DND-41 (cell line): ENCODE measurements at places on chromosomes 5 and 9.

DNA sequence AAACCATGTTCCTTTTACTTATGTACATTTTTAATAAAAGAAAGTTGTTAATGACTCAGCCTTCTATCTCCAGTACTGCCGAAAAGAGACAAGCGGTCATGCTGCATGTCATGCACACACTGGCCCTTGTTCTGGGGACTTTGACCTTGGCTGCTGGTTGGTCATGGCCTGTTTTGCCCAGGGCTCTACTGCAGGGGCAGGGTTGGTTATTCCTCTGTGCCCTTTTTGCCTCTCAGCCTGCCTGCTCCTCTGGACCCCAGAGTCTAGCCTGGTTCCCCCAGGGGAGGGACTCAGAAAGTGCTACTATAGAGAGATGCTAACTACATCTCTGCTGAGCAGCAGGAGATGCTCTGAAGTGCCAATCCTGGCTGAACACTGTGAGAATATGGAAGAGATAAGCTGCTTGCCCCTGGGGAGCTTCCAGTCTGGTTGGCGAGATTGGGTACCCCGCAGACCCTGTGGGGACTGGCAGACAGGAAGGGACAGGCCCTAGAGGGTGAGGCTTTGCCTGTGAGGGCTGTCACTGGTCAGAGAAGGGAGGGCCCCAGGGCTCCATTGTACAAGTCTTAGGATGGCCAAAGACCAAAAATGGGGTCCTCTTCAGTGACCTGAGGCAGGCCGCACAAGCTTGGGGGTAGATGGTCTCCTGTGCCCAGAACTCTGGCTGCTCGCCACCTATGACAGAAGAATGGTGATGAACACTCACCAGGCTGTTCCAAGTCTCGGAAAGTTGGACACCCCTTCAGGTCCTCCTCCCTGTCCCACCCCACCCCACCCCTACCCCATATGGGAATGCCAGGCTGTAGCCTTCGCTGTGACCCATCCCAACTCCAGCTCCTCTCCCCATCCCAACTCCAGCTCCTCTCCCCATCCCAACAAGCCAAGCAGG, 14.3 kb downstream of the IRF1 start:
- no peak for DNase-seq

- no peak for DNase-seq
Measured at GRCh38 chr5:139132515-139132914, 65.7 kb downstream of the SIL1 start.

GRCh38 chr5:169302491-169303118, 1.7 kb upstream of the SLIT3 start:
- peak; percentile 63 for DNase-seq

DNA sequence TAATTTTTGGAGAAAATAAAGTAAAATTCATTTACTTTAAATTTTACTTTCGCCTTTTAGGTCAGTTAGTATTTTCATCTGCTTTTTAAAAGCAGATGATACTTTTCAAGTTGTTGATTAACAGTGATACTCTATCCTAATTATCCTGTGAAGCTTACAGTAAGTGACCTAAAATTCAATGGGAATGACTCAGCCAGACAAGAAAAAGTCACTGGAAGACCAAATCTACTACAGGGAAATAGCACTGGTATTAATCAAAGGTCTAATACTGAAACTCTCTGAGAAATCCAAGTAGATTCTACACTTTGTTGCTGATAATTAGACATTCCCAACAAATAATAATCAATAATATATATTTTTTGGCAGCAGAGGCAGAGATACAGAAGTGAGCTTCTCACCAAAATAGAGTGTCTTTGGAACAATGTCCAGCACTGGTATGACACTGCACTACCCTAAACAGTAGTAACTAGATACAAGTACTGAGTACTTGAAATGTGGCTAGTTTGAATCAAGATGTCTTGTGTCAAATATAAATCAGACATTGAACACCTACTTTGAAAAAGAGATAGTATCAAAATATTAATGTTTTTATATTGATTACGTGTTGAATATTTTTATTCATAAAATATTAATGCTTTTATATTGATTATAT, 22.8 kb upstream of the ELL2 start:
- DNase-seq, result no peak

GRCh38 chr9:100083448-100084127, 15.2 kb downstream of the ERP44 start:
- DNase-seq, result no peak

DNA sequence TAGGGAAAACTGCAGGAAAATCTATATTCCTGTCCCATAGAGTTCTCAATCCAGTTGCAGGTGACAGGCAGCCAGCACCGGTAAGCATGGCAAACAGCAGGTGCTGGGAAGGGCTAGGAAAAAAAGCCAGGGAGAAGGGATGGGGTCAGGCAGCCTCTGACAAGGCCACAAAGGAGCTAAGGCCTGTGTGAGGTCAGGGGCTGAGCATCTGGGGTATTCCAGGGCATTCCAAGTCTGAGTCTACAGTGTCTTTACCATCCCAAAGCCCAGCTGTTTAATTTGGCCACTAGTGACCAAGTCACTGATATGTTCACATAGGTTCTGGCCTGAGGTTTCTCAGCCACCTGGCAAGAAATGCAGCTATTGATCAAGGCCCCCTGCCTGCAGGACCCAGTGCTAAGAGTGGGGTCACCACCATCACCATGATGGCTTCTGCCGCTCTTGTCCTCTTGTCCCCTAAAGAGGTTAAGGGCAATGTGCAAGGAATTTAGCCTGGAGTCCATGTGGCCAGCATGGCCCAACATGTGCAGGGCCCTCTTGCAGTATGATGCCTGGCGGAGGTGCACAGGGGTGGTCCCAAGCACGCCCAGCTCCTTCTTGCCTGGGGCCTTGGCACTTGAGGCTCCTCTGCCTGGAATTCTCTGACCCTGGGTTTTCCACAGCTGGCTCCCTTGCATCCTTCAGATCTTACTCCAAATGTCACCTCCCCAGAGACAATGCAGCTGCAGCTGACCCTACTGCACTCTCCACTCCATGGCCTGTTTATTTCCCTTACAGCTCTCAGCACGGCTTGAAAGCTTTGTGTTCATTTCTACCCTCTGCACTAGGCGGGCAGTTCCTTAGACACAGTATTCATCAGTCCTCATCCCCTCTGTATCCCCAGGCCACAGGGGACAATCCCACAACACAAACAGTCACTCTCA, 213.1 kb downstream of the MSX2 start:
- DNase-seq, result no peak

DNA sequence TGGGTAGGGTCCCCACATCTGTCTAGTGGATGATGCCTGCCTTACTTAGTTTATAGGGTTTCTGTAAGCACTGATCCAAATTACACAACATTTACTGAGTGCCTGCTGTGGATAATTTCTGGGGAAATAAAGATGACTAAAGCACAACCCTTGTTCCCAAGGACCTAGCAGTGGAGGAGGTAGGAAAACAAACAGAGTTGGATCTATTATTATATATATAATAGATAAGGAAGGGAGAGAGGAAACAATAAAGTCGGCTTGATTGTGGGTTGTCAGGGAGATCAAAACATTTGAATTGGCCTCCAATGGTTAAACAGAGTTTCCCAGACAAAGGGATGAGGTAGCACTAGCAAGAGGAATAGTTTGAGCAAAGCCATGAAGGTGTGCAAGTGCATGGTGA, 14.0 kb downstream of the IL33 start:
- DNase-seq, result no peak

GRCh38 chr5:177099422-177100093, 12.8 kb downstream of the FGFR4 start:
- DNase-seq, result peak; percentile 10

GRCh38 chr5:109898269-109899162, 208.8 kb downstream of the MAN2A1 start:
- no peak for DNase-seq

- DNase-seq, result no peak
Measured at GRCh38 chr5:107499237-107499636, 171.5 kb downstream of the EFNA5 start.

GRCh38 chr5:65907135-65907534, 19.2 kb upstream of the ERBIN start:
- DNase-seq, result no peak

- DNase-seq, result no peak
Measured at GRCh38 chr9:126927419-126927818, 12.8 kb downstream of the RALGPS1 start.

- DNase-seq, result no peak
Measured at GRCh38 chr9:127087836-127088235, 34.6 kb downstream of the ANGPTL2 start.

DNA sequence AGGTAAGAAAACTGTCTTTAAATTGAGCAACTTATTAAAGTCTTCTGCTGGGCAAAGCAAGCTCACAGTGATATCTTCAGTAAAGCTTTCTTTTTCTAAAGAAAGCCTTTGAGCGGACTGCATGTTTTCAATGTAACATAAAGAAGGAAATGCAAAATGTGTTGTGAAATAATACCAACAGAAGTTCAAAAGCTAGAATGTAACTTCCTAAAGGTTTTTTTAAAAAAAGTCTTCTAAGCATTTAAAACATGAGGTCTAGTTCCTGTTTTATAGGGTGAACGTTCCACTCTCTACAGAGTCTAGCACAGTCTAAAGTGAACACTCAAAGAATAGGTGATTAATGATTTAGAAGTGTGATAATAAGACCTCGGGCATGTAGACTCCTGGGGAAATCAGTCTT, 62.9 kb downstream of the DENND1A start:
- DNase-seq, result no peak

- no peak for DNase-seq
Measured at GRCh38 chr5:137466889-137467288, 32.2 kb downstream of the SPOCK1 start.

DNA sequence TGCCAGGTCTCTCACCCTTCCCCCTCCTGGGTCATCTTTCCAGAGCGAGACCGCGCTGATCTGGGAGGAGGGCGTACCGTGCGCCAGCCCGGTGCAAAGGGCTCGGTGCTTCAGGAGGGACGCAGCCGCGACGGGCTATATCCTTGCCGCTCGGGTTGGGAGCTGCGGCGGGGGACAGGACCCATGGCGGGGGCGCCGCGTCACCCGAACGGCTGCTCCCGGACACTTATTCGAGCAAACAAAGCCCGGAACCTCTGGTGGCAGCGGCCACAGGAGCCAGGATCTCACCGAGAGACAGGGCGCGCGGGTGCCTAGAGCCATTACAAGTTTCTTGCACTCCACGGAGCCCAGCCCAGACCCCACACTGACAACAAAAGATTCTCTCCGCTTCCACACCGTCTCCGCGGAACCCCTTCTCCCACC, 1.3 kb downstream of the SEMA6A start:
- no peak for DNase-seq

DNA sequence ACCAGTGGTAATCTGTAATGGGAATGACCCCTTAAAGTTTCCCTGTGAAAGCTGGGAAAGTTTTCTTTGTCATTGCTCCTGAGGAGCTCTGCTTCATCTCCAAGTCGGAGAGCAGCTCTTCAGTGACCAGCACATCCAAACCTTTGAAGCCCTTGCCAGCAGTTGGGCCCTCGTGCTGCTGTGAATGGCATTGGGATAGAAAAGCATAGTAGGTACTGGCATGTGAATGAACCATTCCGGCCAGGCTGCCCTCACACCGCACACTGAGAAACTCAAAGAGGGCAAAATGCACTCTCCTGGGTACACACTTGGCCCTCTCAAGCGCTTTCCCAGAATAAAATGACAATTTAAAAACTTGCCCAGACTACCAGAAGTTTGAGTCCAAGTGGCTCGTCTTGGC, 1135.0 kb upstream of the WWC1 start:
- DNase-seq, result no peak

GRCh38 chr5:147404706-147405105, 105.2 kb downstream of the DPYSL3 start:
- no peak for DNase-seq

- DNase-seq, result no peak
Measured at GRCh38 chr9:109033941-109034700, 20.8 kb upstream of the CTNNAL1 start.

DNA sequence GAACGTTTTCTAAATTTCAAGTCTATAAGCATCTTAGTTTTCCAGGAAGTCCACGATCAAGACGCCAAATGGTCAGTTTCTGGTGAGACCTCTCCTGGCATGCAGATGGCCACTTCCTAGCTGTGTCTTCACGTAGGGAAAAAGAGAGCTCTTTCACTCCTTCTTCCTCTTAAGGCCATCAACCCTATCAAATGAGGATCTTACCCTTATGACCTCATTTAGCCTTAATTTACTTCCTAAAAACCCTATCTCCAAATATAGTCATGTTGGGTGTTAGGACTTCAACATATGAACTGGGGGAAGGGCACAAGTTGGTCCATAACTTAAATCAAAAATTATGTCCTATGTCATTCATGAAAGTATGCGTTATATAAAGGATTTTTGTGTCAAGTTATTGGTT, 229.5 kb downstream of the ARL15 start:
- no peak for DNase-seq

GRCh38 chr9:98215821-98216220, 23.4 kb upstream of the CORO2A start:
- DNase-seq, result no peak

DNA sequence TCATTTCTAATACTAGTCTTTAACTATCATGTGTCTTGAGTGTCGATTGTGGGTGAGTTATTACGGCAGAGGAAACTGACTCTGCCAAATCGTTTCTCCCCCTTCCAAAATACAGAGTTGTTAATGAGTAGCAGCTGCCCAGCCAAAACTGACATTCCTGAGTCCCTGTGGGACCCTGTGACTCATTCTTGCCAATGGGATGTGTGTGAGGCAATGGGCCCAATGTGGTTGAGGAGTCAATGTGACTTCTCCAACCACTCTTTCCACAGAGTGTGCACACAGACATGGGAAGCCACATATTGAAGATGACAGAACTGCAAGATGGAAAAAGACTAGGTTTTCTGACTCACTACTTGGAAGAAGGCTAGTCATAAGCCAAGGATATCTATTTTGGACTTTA, 434.7 kb downstream of the DTWD2 start:
- no peak for DNase-seq

DNA sequence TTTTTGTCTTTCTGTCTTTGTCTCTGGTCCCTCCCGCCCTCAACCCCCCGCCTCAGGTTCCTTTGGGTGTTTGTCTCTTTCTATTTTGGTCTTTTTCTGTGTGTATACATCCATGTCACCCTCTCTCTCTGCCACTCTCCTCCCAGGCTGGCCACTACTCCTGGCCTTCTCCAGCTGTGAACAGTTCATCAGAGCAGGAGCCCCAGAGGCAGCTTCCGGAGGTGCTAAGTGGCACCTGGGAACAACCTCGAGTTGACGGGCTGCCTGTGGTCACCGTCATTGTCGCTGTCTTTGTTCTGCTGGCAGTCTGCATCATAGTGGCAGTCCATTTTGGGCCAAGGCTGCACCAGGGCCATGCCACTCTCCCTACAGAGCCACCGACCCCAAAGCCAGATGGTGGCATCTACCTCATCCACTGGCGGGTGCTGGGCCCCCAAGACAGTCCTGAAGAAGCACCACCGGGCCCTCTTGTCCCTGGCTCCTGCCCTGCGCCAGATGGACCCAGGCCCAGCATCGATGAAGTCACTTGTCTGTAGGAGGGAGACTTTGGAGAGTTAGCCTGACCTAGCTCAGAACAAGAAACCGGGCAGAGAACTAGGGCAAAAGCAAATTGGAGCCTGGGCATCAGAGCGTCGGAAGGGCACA, 1.7 kb downstream of the SMIM33 start:
- no peak for DNase-seq

- no peak for DNase-seq
Measured at GRCh38 chr9:68955330-68955729, 58.6 kb downstream of the PRKACG start.

GRCh38 chr9:84296146-84296843, 44.3 kb downstream of the SLC28A3 start:
- no peak for DNase-seq
